Occipital lobe (tissue), 3 donors: ENCODE measurements at places on chromosomes 11 and 22.
A peak's percentile ranks its signal among the peaks of the same experiment; 100 is the strongest.

GRCh38 chr22:28629420-28630176 lies 50.0 kb downstream of the TTC28 start:
- DNase-seq, result no peak

DNA sequence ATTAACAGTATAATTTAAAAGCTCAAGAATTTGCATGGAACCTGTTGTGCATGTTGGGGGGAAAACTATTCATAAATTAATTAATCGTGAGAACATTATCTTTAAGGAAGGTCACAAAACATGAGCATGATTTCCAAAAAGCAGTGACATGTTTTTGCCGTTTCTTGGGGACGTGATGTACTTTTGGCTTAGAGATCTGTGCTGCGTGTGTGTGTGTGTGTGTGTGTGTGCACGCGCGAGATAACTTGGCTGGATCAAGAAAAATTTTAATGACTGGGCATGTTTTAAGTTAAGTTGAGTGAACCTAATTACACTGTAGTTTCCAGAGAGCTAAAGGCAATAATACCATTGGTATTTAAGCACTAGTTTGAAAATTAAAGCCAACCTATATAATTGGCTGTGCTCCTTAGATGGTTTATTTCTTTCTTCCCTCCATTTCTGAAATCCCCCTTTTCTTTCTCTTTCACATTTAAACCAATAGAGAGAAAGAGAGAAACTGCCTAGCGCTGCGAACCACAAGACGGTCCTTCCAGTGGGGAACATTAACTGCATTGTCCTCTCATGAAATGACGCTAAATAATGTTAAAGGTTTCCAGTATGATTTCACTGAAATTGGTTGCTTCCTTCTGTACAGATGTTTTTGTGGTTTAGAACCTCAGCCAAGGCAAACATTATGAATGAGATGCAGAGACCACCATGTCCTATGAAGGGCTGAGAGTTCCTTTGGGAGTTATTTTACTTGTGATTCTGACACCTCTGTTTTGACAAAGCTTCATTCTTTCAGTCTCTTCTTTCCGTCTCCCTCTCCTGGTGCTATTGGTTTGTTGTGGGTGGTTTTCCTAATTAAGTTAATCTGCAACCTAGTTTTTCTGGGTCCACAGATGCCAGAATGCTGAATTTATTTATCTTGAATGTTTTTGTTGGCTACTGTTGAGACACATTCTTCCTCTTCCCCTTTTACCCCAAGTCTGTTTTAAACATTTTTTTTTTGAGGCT lies 51.7 kb downstream of the ZBTB16 start:
- DNase-seq, result no peak

- peak; percentile 10 for DNase-seq
Observed at GRCh38 chr11:57527056-57527631, 3.4 kb downstream of the TIMM10 start.

GRCh38 chr11:331358-332060 lies 10.8 kb upstream of the IFITM3 start:
- no peak for DNase-seq

DNA sequence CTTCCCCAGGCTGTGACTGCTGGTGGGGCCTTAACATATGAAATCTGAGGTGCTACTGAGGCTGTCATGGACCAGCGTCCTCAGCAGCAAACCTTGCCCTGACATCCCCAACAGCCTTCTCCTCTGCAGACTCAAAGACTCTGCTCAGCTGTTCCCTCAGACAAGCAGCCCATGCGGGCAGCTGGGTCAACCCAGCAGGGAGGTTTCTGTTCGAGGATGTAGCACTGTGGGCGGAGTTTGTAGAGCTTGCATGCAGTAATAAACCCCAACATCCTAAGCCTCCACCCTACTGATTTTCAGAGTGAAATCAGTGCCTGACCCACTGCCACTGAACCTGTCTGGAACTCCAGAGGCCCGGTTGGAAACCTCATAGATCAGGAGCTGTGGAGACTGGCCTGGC lies 88.8 kb upstream of the XKR3 start:
- no peak for DNase-seq

DNA sequence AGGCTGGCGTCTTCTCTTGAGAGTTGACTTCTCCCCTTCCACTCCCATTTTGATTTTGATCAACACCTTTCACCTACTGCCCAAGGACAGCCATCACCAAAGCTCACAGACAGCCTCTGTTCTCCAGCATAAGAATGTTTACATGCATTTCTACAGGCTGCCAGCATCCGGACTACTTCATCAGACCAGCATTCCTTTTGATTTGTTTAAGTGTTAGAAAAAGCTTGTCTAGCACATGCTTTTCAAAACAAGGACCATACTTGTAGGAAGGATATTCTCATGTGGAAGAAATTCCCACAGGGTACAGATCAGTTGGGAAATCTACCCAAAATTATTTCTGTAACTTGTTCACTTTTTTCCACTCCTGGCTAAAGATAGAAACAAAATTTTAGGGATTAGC lies 6.2 kb upstream of the KCNA4 start:
- DNase-seq, result no peak

DNA sequence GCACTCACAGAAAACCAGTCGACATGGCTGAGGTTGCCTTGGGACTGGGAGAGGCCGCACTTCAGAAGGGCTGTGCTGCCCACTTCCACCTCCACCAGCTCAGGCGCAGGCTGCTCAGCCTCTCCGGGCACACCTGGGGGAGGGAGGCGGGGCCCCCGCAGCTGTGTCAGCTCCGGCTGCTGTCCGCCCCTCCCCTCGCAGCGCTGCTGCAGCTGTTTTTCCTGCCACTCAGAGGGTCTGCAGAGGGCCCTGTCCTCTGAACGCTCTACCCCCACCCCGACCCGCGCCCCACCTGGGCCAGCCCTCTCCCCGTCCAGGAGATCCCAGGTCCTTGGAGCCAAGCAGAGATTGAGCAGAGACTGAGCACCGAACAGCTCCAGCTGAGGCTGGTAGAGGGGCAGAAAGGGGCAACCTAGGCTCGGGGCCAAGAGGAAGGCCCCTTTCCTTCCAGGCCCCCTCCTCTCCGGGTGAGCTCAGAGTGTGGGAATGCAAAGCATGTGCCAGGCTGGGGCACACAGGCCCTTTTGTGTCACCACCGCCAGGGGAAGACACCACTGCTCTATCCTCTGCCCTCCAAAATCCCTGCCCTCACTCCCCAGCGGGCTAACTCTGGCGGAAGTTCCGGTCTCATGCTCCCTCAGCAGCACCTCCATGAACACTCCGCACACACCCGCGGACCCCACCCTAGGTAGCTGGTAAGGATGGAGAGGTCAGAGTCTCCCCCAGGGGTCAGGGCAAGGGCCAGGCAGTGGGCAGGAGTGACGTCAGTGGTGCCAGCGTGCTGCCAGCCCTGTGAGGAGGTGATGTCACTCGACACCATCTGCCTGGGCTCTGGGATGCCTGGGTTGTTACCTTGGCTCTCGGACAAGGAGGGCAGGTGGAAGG lies 1.6 kb downstream of the MCAM start:
- no peak for DNase-seq

- DNase-seq, result no peak
Observed at GRCh38 chr11:111406589-111406988, 27.5 kb upstream of the POU2AF1 start.

- no peak for DNase-seq
Observed at GRCh38 chr11:131683131-131683530, 312.7 kb downstream of the NTM start.

GRCh38 chr11:125903711-125904659 lies at the start of gene DDX25:
Gene DDX25, plus strand, starts transcription at chr11:125904508. Its CDS starts 10 bp downstream, at chr11:125904518.
- DNase-seq, result peak; percentile 75

DNA sequence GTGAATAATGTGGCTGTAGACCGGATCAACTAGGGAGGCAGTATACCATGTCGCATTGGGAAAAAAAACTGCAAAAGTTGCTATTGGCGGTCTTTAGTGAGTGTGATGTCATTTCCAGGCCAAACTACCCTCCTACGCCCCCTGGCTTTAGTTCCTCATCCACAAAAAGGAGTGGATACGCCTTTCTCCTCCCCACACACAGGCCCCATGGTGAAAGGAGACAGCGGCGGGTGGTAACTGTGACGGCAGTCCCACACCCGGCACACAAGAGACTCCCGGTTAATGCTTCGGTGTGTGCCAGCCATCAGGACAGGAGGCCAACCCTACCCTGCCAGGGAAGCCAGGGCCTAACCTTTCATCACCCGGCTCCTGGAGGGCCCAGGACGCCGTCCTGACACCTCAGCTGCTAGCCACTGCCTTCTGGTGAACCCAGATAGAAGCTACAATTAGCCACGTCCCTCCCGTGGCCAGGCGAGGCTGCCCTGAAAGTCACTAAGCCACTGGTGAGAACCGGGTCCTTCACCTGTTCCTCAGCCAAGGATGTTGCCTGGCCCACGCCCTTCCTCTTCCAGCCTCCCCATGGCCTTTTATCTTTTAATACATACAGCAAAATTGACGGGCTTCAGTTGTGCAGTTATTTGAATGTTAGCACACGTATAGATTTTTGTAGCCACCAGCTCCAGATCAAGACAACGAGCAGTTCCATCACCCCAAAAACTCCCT lies 10.8 kb downstream of the TP53I11 start:
- no peak for DNase-seq

DNA sequence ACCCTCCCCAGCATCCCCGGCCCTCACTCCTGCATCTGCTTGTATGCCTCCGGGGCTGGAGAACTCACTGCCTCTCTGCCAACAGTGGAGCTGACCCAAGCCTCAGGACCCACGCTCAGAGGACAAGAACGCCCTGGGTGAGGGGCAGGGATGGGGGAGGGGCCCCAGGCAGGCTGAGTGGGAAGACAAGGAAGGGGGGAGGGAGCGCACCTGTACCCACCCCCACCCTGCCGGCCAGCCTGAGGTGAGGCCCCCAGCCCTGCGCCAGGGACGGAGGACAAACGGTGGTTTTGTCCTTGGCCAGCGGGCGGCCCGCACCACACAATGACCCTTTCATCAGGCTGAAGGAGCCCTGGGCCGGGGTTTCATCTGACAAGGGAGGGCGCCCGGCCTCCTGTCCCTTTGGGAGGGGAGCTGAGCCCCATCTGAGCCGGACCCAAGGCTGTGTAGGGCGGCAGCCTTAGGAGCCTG lies 10.0 kb downstream of the WNT7B start:
- no peak for DNase-seq

DNA sequence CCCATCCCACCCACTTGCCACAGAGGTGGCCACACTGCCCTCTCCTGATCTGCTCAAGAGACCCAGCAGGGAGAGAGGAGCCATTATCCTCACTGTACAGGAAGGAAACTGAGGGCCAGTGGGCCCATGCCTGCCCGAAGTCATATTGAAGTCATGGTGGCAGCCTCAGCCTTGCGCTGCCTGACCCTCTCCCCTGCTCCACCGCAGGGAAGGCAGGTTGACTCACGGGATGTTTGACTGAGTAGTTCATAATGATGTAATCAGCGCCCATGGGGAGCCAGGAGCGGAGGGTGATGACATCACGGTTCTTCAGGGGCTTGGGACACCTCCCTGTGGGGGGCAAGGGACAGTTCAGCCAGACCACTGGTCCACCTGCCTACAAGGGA lies 6.1 kb upstream of the ARAP1 start:
- DNase-seq, result no peak

GRCh38 chr22:49930596-49931412 lies 12.4 kb downstream of the CRELD2 start:
- peak; percentile 60 for DNase-seq

- no peak for DNase-seq
Observed at GRCh38 chr11:18934195-18934814, 4.9 kb downstream of the MRGPRX1 start.

GRCh38 chr11:12792590-12792989 lies 118.4 kb downstream of the TEAD1 start:
- DNase-seq, result no peak

DNA sequence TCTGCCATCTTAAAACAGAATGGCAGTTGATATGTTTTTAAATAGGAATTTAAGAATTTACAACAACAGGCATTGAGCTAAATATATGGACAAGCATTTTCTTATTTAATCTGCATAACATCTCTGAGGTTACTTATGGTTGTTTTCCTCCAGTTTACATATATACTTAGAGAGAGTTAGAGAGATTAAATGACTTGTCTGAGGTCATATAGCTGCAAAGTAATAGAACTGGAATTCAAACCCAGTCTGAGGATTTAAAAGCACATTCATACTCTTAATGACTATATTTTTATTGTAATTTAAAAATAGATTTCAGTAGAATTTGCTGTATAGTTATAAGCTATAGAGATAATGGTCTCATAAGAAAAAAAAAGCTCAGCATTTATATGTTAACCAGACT lies 81.4 kb upstream of the GRIK4 start:
- DNase-seq, result no peak

DNA sequence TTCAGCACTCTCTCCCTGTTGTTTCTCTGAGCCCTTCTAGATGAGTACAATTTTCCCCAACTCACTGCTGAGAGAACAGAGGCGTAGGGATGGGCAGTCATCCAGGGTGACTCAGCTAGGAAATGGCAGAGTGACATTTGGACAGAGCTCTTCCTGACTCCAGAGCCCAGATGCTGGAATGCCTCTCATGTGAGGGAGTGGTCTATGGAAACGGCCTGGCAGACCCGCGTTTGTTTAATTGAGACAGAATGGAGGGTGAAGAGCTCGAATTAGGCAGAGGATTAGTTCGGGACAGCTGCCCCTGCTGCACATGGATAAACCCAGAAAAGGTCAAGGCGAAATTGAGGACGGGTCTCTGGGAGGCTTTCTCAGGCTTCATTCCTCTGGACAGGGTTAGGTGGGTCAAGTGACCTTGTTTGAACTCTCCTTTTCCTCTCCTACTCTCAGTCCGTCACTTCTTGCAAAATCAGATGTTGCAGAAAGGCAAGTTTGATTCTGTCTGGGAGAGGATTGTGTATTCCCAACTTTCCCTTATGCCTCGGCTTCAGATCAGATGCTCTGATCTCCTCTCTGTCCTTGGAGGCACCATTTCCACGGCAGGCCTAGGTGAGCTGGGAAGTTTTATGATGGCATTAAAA lies 7.6 kb upstream of the LMO2 start:
- peak; percentile 27 for DNase-seq

DNA sequence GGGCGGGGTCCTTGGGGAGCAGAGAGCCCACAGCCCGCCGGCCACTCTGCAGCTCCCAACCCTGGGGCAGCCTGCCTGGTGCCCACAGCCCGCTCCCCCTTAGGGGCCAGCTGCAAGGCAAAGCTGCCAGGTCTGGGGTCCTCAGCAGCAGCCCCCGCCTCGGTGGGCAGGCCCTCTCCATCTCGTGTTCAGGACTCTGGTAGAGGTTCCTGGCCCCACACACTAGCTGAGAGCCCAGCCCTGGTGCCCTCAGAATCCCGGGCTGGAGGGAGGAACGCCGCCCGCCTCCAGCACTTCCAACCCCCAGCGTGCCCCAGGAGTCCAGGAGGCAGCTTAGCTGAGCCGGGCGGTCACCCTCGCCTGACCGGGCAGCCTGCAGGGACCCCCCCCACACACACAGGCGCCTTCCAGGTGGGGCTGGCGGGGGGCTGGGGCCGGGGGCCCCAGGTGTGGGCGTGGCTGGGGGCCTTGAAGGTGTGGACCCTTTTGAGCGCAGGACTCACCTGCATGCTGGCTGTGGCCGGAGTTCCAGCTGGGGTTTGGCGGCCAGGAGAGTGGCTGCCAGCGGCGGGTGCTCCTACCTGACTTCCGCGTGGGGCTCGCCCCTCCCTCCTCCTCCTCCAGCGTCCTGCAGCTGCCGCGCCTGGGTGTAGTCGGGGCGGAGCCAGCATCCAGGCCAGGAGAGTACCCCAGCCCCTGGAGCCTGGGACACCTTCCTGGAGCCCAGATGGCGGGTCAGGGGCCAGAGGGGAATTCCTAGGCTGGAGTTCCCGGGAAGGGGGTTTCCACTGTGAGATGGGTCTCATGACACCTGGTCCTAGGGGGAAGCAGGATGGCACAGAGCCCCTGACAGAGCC lies at the start of gene ANO9:
ANO9 (minus strand) TSS at position 594 of the 857 bp plus-strand sequence; CDS start at position 509, 85 bp downstream.
- no peak for DNase-seq
